ENCODE measurements at places on chromosomes 3 and 15.
A peak's percentile ranks its signal among the peaks of the same experiment; 100 is the strongest.

GRCh38 chr3:22939349-22939748 lies 263.8 kb upstream of the UBE2E2 start:
- no peak for DNase-seq

GRCh38 chr3:63872135-63872924 lies 8.7 kb downstream of the ATXN7 start:
- no peak for DNase-seq

DNA sequence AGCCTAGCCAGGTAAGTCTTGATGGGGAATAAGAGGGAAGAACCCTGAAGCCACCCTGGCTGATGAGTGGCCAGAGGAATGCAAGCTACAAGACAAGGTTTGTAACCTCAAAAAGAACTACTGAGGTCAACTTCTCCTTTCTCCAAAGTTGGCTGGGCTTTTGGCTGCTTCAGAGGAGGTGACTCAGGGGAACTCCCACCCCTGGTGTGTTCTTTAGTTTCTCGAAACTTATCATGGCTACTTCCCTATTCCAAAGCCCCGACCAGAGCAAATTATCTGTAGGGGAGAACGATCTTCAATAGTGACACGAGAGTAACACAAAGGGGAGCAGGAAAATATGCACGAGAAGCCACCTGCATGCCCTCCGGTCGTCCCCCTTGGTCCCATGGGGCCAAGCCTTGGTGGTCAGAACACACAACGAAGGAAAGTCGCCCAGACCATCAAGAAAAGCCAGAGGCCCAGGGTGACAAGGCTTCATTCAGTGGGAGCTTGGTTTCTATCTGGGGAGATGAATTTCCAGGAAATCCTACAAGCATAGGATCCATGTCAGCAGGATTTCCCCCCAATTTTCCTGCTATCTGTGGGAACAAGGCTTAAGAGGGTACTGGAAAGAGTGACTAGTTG lies 6.5 kb upstream of the BCL2A1 start:
- DNase-seq, result no peak

- peak; percentile 95 for DNase-seq
Measured at GRCh38 chr3:169771497-169772304, 1.5 kb upstream of the MYNN start.

GRCh38 chr3:192156382-192156781 lies 571.0 kb downstream of the FGF12 start:
- DNase-seq, result no peak

DNA sequence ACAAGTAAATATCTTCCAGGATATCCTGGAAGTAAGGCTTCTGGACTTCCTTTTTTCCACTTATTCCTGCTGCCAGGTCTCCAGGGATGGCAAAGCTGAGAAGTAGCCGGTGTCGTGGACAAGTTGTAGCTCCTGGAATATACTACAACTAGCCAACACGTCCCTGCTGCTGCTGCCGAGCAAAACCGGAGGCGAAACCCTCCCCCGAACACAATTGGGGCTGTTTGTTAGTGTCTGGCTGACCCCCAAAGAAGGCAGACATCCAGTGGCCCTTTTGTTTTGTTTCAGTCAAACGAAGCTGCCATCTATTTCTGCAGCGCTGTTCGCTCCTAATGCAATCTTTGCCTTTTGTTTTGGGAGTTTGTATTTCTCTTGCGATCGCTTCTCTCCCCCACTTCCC lies 45.3 kb upstream of the EIF5A2 start:
- no peak for DNase-seq

DNA sequence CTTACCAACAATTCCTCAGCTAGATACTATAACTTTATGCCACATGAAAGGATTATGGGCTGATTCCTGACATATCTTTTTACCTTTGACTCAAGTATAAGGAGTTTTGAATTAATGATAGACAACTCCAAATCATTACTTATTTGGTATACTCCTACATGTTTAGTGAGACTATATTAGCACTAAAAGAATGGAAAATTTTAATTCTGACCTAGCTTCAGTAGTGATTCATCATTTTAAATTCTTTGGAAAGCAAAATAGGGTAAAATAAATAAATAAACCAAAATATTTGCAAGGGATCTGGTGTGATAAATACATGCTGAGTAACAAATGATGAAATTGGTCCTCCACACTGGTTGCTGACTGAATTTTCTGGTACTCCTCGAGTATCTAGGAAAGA lies 42.3 kb upstream of the VGLL3 start:
- no peak for DNase-seq

DNA sequence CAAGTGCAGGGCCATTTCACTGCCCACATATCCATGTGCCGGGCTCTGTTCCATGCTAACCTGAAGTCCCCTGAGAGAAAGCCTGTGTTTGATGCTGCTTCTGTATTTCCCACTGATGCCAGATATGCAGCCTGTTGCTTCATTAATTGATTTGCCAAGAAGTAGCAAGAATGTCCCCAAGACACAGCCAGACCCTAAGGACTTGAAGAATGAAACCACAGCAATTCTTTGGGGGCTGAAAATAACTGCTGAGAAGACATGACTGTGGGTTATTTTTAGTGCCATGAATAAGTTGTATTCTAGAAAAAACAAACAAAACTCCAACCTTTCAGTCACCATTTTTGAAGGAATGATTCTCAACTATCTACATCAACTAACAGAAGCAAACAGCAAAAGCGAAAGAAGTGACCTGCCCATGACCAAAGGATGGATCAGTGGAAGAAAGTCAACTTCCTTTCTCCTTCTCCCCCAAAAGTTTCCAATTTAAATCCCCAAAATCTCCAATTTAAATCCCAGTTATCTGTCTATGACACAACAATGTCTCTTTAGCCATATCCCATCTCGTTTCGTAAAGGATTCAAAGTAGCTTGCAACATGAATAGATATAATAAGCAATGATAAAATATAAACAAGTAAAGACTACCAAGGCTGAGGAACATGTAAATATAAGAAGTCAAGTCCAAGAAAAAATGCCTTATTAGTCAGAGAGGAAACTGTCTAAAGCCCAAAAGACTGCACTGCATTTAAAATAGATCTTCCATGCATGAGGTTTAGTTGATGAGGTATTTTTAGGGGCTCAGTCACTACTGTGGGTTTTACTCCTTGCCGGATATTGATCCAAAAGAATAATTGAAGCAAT lies 226.8 kb downstream of the DTWD1 start:
- DNase-seq, result no peak

- DNase-seq, result no peak
Measured at GRCh38 chr3:42898896-42899675, 6.9 kb upstream of the ZNF662 start.

- no peak for DNase-seq
Measured at GRCh38 chr3:141539431-141540187, 52.8 kb downstream of the RASA2 start.

DNA sequence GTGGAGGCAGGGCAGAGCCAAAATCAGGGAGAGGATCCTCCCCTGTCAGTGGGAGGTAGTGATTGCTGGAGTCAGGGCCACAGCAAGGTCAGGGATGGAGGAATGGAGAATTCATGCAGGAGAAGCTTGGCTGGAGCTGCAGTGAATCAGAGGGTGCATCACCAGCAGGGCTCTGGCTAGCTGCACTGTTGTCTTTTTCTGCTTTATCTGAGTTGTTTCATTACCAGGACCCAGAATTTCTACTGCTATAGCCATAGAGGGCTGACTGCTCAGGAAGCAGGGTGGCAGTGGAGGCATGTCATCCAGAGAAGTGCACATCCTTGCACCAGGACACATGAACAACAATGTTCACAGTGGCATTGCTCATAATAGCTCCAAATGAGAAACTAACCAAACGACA lies 113.5 kb upstream of the GALNT15 start:
- DNase-seq, result no peak

DNA sequence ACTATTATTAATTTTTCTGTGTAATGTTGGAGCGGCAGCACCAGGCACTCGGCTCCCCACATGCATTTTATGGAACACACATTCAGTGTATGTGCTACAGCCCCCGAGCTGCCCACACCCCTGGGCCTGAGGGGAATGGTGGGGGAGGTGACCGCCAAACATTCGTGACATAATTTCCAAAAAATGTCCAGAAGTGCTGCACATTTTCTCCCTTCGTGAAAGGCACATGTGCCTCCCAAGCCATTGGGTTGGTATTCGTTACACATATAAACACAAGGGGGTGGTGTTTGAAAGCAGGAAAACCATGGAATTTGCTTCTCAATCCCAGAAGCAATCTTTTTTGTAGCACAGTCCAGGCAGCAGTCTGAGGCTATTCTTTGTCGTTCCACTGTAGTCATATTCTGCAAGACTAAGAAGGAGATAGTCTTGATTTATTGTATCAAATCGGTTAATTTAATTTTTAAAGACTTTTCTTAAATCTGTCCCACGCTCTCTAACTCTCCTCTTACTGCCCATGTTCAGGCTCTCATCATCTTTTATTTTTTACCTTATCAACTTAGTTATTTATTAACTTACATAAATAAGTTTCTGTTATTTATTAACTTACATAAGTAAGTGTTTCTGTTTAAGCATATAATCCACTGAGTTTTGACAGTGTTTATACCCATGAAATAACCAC lies 39.2 kb upstream of the POLR2M start:
- DNase-seq, result no peak

DNA sequence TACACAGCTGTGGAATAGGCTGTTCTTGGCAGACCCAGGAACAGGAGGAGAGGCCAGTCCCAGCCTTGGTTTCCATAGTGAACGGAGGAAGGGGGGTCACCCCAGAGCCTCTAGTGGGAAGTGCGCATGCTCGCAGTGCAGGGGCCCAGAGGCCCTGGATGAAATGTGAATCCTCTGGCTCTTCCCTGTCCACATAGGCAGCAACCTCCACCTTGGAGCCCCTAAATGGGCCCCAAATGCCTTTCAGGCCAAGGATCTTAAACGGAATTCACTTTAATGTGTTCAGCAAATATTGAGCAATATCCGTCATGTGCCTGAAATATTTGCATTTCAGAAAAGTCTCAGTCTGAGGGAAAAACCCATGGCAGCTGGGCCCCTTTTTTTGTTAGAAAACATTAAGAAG lies 3.3 kb upstream of the NDN start:
- DNase-seq, result no peak

DNA sequence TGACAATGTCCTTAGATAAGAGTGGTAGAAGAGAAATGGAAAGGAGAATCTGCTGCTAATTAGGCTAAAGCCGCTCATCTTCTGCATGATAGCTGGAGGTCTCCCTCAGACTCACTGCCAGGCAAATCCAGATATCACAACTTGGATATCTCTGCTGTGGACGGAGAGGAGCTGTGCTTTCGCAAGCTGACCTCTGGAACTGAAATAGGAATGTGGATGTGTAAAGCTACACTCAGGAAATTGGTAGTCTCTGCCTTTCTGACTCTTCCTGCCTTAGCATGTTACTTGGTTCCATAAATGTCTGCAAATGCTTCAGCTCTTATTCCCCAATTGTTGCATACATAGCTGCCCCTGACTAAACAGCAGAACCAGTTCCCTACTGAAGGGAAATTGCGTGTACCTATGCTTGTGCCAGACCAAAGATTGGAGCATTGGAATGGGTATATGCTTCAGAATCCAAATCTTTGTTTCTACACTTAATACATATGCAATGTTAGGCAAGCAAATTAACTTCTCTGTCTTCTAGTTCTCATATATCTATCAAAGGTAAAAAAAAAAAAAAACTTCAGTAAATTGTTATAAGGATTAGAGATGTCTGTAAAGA lies 74.7 kb upstream of the ROBO2 start:
- DNase-seq, result no peak

- no peak for DNase-seq
Measured at GRCh38 chr3:56144805-56145204, 323.5 kb downstream of the ERC2 start.

GRCh38 chr15:94381384-94381783 lies 150.0 kb downstream of the MCTP2 start:
- no peak for DNase-seq

GRCh38 chr3:193240850-193241706 lies at the start of gene PLAAT1:
Gene PLAAT1 (plus strand): TSS chr3:193241222. CDS start chr3:193255651, 14,429 bp downstream.
- DNase-seq, result no peak

DNA sequence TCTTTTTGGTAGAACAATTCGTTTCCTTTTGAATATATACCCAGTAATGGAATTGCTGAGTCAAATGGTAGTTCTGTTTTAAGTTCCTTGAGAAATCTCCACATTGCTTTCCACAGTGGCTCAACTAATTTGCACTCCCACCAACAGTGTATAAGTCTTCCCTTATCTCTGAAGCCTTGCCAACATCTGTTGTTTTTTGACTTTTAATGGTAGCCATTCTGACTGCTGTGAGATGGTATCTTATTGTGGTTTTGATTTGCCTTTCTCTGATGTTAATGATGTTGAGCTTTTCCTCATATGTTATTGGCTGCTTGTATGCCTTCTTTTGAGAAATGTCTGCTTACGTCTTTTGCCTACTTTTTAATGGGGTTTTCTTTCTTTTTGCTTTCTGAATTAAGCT lies 270.6 kb upstream of the MEIS2 start:
- no peak for DNase-seq

- DNase-seq, result peak; percentile 97
Measured at GRCh38 chr15:89334510-89335297, at the start of gene POLG. Gene POLG (minus strand): TSS chr15:89334824. CDS start chr15:89333754, 1,070 bp downstream.

GRCh38 chr15:68684476-68684875 lies 105.7 kb downstream of the CORO2B start:
- DNase-seq, result no peak

GRCh38 chr3:186094696-186095425 lies 14.0 kb downstream of the ETV5 start:
- DNase-seq, result no peak

DNA sequence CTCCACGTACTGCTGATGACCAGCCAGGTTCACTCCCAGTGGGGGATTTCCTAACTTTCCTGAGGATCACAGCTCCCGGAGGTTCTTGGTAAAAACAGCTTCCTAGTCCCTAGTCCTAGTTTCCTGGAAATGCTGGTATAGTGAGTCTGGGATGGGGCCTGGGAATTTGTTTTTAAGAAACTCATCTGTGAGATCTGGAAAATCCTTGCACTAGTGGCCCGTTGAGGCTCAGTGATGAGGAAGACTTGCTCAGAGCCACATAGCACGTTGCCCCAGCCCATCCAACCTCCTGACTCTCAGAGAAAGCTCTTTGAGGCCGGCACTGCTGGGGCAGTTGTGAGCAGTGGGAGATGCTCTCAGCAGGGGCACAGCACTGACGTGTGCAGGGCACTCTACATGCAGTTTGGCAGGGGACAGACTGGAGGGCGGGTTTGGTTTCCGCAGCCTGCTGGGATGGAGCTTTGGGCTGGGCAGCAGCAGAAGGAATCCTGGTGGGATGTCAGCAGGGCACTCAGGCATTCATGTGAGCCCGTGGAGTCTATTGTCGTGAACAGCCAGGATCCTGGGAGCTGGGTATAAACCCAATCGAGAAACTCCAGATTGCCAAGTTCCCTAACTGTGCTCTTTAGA lies 31.6 kb downstream of the SAXO2 start:
- no peak for DNase-seq

DNA sequence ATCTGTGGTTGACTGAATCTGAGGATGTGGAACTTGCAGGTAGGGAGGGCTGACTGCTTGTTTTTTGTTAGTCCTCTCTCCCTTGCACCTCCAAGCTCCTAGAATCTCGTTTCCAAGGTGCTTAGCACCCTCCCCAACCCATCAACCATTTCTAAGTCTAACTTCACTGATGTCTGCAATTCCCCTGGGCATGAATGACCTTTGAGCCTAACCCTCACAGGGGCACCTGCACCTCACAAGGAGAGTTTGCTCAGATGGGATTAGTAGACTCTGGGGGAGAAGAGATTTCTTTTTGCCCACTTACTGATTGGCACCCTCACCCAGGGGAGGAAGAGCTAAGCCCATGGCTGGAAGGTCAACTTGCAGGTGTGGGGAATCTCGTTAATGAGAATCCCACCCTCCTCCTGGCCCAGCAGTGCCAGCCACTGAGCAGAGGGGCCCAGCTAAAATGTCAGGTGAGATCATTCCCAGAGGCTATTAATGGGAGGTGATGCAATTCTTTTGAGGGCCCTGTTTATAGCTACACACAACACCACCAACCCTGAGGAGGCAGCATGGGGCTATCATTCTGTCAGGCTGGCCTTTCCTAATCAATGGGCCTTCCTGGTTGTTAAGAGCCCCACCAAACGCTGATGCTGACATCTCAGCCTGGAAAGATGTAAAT lies 81.6 kb upstream of the HERC1 start:
- no peak for DNase-seq

Data from hematopoietic multipotent progenitor cell treated with erythropoietin and hydrocortisone succinate and interleukin-3 and kit ligand, for 17 days (in vitro differentiated cells).